ENCODE measurements at places on chromosomes 7 and 10.

GRCh38 chr10:28359334-28359733 is 56.5 kb upstream of the MPP7 start:
- no peak for DNase-seq

DNA sequence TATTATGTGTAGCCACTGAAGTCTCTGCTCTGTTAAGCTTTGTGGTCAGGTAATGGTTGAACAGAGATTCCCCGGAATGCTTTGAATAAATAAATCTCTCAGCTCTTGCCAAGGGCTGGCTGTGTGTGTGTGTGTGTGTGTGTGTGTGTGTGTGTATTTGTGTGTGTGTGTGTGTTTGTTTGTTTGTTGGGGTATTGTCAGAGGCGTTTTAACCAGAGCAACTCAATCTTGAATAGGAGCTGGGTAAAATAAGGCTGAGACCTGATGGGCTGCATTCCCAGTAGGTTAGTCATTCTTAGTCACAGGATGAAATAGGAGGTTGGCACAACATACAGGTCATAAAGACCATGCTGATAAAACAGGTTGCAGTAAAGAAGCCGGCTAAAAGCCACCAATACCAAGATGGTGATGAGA is 256.2 kb upstream of the CACNA2D1 start:
- DNase-seq, result no peak

GRCh38 chr7:94056796-94057207 is 52.6 kb upstream of the BET1 start:
- no peak for DNase-seq

DNA sequence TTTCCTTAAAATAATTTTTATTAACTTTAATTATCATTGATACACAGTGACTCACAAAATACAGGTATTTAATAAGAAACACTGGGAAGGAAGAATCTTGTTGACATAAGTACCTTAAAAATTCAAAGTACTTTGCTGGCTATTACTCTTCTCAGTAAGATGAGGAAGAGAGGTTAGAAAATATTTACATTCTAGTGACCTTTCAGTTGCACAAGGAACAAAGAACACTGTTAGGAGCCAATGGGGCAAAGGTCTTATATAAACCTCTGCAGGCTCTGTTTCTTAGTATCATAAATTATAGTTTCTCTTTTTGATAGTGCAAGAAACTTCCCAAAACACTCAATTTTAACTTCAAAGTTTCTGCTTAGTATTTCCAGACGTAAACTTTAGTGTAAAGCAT is 4.8 kb upstream of the TAX1BP1 start:
- no peak for DNase-seq

GRCh38 chr10:36412942-36413341 is 712.5 kb upstream of the ANKRD30A start:
- DNase-seq, result no peak

DNA sequence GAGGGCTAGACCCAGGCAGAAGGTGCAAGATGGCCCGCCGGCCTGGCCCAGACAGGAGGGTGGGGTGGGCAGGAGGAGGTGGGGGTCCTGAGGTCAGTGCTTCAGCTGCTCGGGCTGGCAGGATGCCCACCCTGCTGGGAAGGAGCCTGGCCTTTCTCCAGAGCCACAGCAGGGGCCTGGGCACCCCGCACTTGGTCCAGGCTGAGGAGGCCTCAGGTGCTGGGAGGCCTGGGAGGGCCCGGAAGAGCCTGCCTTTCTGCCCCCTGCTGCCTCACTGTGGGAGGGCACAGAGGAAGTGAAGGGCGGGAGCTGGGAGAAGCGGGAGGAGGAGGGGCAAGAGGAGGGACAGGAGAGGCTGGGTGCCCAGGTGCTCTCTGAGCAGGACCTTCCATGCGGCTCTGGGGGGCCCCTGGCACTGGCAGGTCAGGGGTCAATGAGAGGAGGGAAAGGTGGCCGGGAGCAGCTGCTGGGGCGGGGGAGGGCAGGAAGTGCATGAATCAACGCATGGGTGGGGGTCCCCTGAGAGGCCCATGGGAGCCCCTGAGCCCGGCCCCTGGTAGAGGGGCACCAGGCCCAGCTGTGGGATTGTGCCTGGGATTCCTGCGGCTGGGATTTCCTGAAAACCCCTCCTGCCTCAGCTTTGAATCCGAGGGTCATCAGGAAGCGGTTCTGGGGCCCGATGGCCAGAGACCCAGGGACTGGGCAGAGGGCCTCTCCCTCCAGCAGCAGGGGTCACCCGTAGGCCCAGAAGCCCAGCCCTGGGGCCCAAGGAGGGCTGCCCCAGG is 49.9 kb downstream of the PWWP2B start:
- DNase-seq, result peak; percentile 78

- DNase-seq, result no peak
Measured at GRCh38 chr7:117001283-117001682, 48.0 kb downstream of the ST7 start.

- no peak for DNase-seq
Measured at GRCh38 chr7:138500892-138501291, 40.8 kb downstream of the TRIM24 start.

- DNase-seq, result no peak
Measured at GRCh38 chr7:55193245-55193644, 171.9 kb upstream of the LANCL2 start.

- DNase-seq, result no peak
Measured at GRCh38 chr10:47112612-47113011, 187.4 kb upstream of the GDF10 start.

DNA sequence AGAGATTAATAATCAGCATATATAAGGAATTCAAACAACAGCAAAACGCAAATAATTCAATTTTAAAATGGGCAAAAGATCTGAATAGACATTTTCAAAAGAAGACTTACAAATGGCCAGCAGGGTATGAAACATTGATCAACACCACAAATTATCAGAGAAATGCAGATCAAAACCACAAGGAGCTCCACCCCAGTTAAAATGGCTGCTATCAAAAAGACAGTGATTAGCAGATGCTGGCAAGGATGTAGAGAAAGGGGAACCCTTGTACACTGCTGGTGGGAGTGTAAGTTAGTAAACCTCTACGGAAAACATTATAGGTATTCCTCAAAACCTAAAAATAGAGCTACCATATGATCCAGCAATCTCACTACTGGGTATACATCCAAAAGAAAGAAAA is 128.0 kb upstream of the CACUL1 start:
- no peak for DNase-seq

DNA sequence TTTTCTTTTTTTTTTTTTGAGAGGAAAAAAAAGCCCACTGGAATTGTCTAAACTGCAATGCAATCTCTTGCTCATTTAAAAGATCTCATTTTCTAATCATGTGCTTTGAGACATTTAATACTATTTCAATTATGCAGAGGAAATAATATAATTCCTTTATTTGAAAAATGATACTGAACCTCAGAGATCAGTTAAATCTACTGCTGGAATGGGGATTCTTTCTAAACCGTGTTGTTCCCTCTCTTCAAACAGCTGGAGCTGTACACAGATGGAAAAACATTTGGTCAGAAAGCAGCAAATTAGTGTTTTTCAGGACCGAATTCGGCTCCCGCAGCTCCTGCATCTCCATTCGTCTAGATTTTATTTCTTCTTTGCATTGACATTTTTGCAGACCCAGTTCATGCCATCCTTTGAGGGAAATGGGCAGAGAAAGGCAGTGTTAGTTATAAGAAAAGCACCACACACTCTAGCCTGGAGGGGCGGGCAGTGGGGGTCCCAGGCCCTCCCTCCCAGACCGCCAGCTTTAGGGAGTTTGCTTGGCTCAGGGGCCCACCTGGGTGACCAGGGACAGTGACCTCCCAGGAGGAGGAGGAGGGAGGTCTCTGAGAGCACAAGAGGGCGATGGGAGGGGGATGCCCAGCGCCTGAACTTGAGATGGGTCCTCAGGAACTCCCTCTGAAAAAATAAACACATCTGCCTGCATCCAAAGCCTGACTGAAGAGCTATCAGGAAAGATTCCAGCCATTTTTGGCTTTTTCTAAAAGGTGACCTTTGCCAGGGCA is 32.4 kb downstream of the TRIM8 start:
- DNase-seq, result no peak

- no peak for DNase-seq
Measured at GRCh38 chr7:593324-594115, 73.9 kb upstream of the PDGFA start.

- DNase-seq, result no peak
Measured at GRCh38 chr7:147990942-147991341, 599.6 kb upstream of the C7orf33 start.

- no peak for DNase-seq
Measured at GRCh38 chr7:103794424-103794823, 195.0 kb downstream of the RELN start.

DNA sequence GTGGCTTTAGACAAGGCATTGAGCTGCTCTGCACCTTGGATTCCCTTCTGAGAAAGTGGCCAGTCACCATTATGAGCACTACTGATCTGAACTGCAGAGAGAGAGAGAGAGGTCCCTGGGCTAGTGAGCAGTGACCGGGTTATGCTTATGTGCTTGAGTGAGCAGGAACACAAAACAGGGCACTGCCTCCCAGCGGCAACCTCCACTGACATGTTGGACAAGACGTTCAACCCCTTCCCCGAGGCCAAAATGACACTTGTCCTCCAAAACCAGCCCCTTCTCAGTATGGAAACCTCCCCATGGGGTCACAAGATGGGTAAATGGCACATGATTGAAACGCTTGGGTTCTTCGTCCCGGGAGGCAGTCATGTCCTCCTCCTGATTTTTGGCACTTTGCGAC is 339.4 kb upstream of the ZMIZ1 start:
- no peak for DNase-seq

GRCh38 chr7:69633122-69633831 is 35.0 kb downstream of the AUTS2 start:
- DNase-seq, result no peak

GRCh38 chr7:150356265-150356897 is 12.2 kb upstream of the REPIN1 start:
- no peak for DNase-seq

GRCh38 chr7:80763289-80763688 is 124.8 kb downstream of the CD36 start:
- no peak for DNase-seq

- no peak for DNase-seq
Measured at GRCh38 chr10:8435186-8436055, 380.9 kb downstream of the GATA3 start.

DNA sequence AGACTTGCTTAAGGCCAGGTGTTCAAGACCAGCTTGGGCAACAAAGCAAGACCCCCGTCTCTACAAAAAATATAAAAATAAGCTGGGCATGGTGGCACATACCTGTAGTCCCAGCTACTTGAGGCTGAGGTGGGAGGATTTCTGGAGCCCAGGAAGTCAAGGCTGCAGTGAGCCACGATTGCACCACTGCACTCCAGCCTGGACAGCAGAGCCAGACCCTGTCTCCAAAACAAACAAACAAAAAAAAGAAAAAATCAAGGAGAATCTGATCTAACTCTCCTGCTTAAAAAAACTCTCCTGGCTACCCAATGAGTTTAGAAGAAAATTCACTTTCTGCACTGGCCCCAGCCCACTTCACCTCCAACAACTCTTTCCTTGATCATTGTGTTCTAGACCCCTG is 1.9 kb upstream of the KPNA7 start:
- no peak for DNase-seq

DNA sequence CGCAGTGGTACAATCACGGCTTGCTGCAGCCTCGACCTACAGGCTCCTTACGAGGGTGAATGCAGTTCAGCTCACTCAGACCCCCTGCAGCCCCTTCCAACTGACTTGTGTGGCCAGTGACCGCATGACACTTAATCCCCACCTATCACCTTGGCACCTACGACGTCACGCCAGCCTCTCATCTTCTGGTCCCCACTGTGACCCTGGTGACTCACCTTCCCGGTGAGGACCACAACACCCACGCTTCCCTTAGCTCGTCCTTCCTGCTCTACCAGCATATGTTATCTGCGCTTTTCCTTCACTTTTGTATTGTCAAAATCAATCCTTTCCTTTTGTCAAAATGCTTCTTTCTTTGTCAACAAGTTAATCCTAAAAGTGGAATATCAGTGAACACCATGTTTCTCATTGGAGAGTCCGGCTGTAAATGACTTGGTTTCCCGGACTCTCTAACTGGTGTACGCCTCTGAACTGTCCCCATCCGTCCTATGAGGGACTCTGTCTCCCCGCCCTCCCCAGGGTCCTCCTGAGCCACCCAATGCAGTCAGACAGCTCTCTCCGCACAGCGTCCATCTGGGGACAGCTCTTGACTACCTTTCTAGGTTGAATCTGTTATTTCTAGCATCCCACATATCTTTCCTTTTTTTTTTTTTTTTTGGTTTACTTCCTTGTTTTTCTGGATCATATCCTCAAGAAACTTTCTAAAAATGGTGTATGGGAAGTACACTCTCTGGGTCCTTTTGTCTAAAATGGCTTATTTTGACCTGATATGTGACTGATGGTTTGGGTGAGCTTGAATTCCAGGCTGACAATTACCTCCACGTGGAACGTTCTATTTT is 37.3 kb downstream of the CFAP46 start:
- DNase-seq, result peak; percentile 30

DNA sequence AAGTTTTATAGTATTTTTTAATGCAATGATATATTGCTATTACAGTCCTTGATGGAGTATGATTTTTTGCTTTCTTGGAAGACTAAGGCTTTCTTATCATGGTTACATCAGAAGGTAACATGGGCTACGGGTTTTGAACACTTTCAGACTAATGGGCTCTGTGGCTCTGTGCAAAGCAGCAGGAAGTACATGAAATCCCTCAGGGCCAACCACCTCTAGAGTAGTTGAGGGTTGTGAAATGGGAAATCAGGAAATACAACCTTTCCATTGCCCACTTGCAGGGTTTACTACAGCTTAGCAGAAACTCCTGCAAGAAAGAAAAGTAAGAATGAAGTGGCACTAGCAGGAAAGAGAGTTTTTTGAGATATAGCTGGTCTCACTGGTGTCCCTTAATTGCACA is 853.5 kb downstream of the KCNMA1 start:
- no peak for DNase-seq

Measured in stimulated activated CD4-positive, alpha-beta T cell treated with anti-CD3 and anti-CD28 coated beads, Interleukin-15, amount 100 ng/mL, for 48 hours (primary cell).